ENCODE measurements at places on chromosomes 7 and 10. TPM values are rescaled to one million over a fixed set of nuclear protein-coding genes. Genes with fewer than 3 reads are reported as not detected.

DNA sequence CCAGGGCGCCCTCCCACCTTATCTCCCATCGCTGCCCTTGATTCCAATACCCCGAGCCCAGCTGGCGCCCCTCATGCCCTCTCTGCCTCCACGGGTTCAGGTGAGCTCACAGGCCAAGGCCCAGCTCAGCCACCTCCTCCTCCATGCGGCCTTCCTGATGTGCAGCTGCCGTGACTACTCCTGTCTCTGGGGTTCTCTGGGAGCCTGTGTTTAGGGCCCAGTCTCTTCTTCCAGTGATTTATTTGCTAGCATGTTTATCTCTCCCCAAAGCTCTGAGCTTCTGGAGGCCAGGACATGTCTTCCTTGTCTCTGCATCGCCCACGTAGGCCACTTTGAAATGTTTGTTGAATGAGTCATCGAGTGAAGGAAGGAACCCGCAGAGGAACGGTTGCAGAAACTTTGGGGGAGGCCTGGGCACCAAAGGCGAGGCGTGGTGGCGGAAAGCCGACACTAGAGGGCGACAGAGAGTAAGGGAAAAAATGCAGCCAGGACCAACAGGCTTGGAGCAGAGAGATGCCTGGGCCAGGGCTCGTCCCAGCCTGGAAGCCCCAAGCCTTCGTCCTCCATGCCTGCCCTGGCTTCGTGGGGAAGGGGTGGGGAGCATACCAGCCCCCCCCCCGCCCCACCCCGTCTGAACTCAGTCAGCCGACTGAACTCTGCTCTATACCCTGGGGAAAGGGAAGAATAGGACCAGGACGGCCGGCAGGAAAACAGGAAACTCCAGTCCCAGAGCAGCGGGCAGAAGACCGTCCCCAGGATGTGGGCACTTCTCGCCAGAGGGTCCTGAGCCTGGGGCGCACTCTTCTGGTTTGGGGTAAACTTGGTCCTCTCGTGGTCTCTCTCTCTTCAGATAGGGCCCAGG lies 10.9 kb upstream of the HSPB1 start:
- peaks cover 2% of the 10 kb centered on the region for H3K27me3 ChIP-seq
- DNase-seq, result peak; percentile 93
- H3K27ac ChIP-seq, result peak overlapping the region; percentile 88
- peaks cover 43% of the 10 kb centered on the region for H3K4me1 ChIP-seq
- peak overlapping the region; percentile 32 for H3K4me3 ChIP-seq

The SFRP4 gene
- total RNA-seq, result 55.4 TPM

DNA sequence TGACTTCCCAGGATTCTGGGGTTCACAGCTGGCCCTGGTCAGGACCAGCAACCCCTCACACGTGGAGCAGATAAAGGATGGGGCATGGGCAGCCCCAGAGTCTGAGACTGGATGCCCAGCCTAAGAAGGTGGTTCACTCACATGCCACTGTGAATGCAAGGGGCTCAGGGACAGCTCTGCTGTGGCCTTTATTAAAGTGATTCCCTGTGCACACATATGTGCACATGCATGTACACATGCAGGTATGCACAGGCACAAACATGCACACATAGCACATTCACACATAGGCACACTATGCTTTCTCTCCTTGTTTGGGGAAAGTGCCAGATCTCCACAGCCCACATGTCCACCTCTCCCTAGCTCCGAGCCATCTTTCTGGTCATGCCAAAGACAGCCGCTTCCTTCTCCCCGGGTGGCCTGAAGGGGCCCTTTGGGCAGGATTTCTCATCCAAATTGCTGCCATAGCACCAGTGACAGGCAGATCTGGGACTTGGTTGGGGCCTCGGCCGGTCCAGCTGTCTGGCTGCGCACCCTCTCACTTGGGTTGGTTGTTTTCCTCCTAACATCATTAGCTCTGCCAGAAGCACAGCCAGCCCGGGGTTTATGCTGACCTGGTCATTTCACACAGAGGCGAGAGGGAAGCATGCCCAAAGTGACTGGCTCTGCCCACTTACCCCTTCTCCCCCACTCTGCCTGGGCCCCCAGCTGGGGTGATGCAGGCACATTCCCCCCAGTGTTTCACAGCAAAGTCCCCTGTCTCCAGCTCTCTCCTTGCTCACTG lies 1.4 kb downstream of the GCK start:
- DNase-seq, result peak; percentile 29
- peaks cover 13% of the 10 kb centered on the region for H3K27me3 ChIP-seq
- peak overlapping the region; percentile 31 for H3K27ac ChIP-seq
- H3K4me3 ChIP-seq, result no peak overlapping the region
- H3K36me3 ChIP-seq, result no peaks in the 10 kb centered on the region
- H3K4me1 ChIP-seq, result peaks cover 43% of the 10 kb centered on the region

DNA sequence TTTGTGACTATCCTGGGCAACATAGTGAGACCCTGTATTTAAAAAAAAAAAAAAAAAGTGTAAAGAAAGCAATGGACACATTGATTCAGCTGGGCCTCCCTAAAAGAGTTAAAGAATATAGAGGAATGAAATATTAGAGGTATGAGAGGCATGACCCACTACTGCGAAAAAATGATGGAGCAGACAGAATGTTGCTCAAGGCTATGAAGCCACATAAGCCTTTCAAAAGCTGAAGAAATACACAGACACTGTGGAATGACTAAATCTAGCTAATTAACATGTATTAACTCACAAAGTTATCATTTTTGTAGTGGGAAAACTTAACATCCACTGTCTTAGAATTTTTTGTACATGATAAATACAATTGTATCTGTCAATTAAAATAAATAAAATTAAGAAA lies 107.3 kb downstream of the HGF start:
- no peaks in the 10 kb centered on the region for H3K36me3 ChIP-seq
- DNase-seq, result no peak
- no peaks in the 10 kb centered on the region for H3K4me1 ChIP-seq
- H3K27ac ChIP-seq, result no peak overlapping the region
- H3K27me3 ChIP-seq, result no peaks in the 10 kb centered on the region

DNA sequence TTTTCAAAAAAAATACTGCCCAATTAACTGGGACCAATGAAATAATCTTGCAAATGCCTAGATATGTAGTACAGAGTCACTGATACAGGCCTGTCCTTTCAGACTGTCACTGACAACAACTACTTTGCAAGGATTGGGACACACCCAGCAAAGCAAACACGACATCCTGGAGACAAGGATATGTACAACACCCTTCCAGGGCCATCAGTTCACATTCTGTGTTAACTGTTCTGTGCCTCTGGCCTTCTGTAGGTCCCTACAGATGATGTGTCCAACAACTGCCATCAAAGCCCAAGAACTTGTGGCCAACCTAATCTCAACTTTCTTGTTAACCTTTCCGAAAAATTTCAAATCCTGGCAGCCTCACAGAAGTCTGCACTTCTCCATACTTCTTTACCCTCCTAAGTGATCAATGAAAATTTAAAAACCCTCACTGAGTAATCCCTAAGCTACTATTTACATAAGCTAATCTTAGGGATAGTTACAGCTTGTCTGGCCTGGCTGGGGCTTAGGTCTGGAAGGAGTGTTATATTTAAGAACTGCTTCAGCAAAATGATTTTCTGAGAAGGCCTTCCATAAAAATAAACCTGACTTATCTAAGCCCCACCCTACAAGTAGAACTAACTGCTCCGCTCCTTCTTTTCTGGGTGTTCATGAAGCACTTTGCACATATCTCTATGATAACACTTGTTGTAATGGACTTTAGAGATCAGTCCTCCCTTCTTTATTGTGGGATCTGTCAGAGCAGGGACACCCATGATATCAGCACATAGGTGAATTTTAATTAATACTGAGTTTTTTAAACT lies 21.0 kb downstream of the COBL start:
- DNase-seq, result no peak
- no peak overlapping the region for H3K27ac ChIP-seq
- H3K36me3 ChIP-seq, result no peaks in the 10 kb centered on the region
- peaks cover 8% of the 10 kb centered on the region for H3K4me1 ChIP-seq
